ENCODE measurements at places on chromosomes 7 and 10. TPM values are rescaled to one million over a fixed set of nuclear protein-coding genes. Genes with fewer than 3 reads are reported as not detected.

INTS15 gene
- total RNA-seq, result 21.4 TPM

TRPV5 gene
- not detected for total RNA-seq

SLC13A4 gene
- total RNA-seq, result not detected

NUTM2E gene
- 0.37 TPM for total RNA-seq

TCAF2 gene
- total RNA-seq, result 1.0 TPM

DNA sequence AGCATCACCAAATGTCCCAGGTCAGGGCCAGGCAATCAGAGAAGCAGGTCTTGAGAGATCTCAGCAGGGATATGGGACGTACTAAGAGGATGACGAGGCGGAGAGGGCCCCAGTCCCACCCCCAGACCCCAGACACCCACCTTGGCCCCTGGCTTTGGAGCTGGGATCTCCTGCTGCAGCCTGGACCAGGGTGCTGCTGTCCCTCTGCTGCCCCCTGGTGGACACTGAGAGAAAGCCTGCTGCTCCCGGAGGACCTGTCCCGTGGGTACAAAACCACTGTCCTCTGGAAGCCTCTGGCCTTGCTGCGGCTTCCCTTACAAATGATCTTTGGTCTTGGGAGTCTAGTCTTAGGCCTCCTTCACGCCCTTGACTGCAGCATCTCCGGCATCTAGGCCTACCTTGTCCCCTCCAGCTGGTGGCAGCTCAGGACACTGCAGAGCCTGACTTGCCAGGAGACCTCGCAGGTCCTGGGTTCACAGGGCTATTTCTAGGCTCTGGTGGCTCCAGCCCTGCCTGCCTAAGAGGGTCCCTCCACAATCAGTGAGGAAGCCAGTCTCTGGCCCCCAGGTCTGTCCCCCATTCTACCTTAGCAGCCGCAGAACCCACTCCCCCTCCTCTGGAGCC, 97.1 kb downstream of the RGS10 start:
- H3K4me3 ChIP-seq, result no peak overlapping the region
- H3K36me3 ChIP-seq, result no peaks in the 10 kb centered on the region
- no peak overlapping the region for H3K27ac ChIP-seq
- H3K4me1 ChIP-seq, result no peaks in the 10 kb centered on the region
- no peaks in the 10 kb centered on the region for H3K27me3 ChIP-seq
- peak; percentile 88 for DNase-seq

DNA sequence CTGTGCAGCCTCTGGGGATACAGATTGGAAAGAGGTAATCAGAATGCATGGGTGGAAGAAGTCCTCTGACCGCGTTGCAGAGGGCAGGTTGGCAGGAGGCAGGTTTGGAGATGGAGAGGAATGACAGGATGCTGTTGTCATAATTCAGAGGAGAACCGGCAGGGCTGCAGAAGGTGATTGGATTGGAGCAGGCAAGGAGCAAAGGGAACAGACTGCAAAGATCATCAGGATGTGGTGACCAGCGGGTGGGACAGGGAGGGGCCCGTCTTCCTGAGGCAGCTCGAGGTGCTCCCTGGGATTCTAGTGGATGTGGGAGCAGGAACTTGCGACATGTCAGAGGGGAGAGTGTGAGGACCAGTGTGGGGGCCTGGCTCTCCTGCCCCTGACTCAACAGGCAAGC, 78.5 kb upstream of the PPIF start:
- no peaks in the 10 kb centered on the region for H3K36me3 ChIP-seq
- no peak for DNase-seq
- H3K4me1 ChIP-seq, result peaks cover 19% of the 10 kb centered on the region
- H3K27me3 ChIP-seq, result no peaks in the 10 kb centered on the region

- H3K27ac ChIP-seq, result no peak overlapping the region
- no peaks in the 10 kb centered on the region for H3K27me3 ChIP-seq
- H3K36me3 ChIP-seq, result no peaks in the 10 kb centered on the region
- DNase-seq, result no peak
These were observed 271.0 kb downstream of the POU6F2 start for GRCh38 chr7:39248692-39249090.

DNA sequence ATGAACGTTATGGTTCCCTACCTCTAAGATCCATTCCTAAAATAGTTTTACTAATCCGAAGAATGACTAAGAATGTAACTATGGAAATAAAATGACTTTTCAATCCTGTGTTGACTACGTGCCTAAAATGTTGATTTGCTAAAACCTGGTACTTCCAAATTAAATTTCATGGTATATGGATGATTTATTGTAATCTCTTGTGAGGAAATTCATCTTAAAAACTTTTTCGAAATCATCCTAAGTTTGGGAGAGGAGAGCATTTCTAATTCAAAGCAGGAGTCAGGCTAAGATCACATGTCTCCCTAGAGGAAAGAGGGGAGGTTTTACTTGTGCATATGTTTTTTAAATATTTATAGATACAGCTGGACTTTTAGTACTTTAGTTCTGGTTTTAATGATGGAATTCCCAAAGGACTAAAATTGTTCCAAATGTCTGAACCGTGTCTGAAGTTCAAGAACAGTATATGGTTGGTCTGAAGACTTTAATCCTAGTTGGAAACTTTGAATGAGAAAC, 483.9 kb downstream of the AUTS2 start:
- H3K27me3 ChIP-seq, result no peaks in the 10 kb centered on the region
- H3K36me3 ChIP-seq, result no peaks in the 10 kb centered on the region
- no peaks in the 10 kb centered on the region for H3K4me1 ChIP-seq
- H3K27ac ChIP-seq, result no peak overlapping the region
- H3K4me3 ChIP-seq, result no peak overlapping the region
- no peak for DNase-seq
